H54 (cell line): ENCODE measurements at places on chromosomes 2 and 18.

GRCh38 chr2:152552888-152553287, 164.4 kb downstream of the PRPF40A start:
- DNase-seq, result no peak

- DNase-seq, result no peak
These were observed 7.1 kb downstream of the COX7A2L start for GRCh38 chr2:42353792-42354429.

- DNase-seq, result no peak
These were observed 21.6 kb downstream of the DSG4 start for GRCh38 chr18:31398191-31398590.

GRCh38 chr2:106956879-106957278, 70.9 kb upstream of the ST6GAL2 start:
- DNase-seq, result no peak

- DNase-seq, result no peak
These were observed 698.0 kb downstream of the TDRD15 start for GRCh38 chr2:21821672-21822227.
